ENCODE measurements at places on chromosomes 12 and 14.
A peak's percentile ranks its signal among the peaks of the same experiment; 100 is the strongest.

GRCh38 chr12:123115409-123116121 is 35.3 kb downstream of the PITPNM2 start:
- no peak for DNase-seq

GRCh38 chr12:107442326-107442987 is 243.1 kb upstream of the PWP1 start:
- DNase-seq: no peak

GRCh38 chr12:126811391-126811790 is 1455.6 kb upstream of the TMEM132C start:
- DNase-seq: no peak

- DNase-seq: no peak
These were observed 368.2 kb downstream of the BTG1 start for GRCh38 chr12:91777268-91777992.

DNA sequence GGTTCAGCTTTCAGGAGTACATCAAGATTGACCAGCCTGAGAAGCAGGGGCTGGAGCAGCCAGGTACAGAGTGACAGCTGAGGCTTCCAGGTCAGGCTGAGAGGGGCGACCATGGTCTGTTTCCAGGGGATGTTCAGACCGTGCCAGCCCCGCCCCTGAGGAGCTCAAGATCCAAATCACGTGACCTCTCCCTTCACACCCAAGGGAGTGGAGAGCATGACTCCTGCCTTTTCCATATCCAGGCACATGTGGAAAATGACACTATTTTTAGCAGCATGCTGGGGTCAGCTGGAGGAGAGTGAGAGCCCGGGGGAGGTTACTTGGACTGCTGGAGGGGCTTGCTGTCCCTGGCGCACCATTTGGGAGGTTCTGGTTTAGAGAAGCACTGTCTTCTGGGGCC is 92.7 kb downstream of the B4GALNT3 start:
- DNase-seq: no peak

DNA sequence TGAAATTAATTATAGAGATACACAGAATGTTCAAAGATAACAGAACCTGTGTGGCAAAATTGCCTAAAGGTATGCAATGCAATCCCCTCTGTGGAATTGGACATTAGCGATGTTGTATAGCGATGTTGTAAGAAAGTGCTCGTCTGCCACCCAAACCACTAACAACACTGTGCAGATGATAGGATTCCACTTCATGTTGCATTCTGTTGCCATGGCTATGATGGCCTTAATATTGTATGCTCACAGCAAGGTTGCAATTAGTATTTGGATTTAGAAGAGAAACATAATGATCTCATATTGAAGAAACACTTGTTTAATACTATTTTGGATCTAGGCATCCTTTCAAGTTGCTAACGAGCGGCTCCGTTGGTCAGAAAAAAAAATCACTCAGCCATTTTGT is 260.3 kb downstream of the BCAT1 start:
- no peak for DNase-seq

- DNase-seq: no peak
These were observed at the start of gene FOXN4 for GRCh38 chr12:109308534-109309380. FOXN4 (minus strand) TSS chr12:109309284; CDS start chr12:109308321, 963 bp downstream.

- DNase-seq: no peak
These were observed 176.8 kb downstream of the PHLDA1 start for GRCh38 chr12:75854681-75855309.

GRCh38 chr14:75370416-75371205 is 57.2 kb upstream of the JDP2 start:
- no peak for DNase-seq

DNA sequence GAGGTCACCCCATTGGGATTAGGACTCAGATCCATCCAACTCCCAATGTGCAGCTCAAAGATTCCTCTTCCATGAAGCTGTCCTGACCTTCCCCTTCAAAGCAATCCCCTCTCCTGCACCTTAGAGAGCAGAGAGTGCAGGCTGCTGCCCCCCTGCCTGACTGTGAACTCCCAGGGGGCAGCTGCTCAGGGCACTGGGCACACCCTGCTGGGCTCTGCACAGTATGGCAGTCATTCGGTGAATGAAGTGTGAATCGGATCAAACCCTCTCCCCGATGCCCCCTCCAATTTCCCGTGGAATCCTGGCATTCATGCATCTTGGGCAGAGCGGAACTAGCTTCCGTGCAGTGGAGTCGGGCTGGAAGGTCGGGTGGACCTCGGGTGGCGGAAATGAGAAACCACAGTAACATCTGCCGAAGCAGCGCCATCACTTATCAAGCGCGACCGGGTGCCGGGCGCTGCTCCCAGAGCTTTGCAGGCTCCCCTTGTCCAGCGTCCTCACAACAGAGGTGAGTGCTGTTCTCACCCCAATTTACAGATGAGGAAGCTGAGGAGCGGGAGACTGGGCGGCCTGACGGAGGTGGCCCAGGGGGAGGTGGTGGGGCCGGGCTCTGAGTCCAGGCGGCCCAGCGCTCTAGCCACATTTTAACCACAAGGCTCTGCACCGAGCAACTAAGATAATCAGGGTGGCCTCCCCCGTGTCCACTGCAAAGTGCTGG is 14.7 kb downstream of the GALNT9 start:
- no peak for DNase-seq

DNA sequence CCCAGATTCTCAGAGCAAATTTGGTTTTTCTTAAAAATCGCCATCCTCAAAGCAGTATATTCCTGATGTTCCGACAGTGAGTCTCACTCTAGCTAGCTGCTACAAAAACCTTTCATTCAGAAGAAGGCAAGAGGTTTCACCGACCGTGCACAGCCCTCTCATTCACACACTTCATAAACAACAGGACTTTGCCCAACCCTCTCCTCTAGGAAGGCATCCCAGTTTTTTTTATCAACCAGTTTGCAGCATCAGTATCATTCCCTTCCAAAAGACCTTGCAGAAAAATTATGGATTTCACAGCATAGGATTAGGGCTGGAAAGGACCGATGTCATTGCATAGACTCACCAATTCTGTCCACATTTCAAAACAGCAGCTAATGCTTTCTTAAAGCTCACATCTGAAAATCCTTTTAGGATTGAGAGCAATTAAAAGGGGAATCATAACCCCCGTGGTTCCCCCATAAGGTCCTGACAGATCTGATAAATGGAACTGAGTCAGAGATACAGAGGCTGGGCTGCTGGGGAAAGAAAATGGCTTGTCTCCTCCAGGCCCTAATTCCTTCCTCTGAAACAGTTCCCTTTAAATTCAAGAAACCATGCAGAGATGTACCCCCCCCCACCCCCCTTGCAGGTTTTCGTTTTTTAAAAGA is 597 bp downstream of the SVOP start:
- no peak for DNase-seq

- no peak for DNase-seq
These were observed 2.9 kb downstream of the NEK9 start for GRCh38 chr14:75123991-75124390.

- no peak for DNase-seq
These were observed 250.5 kb downstream of the DPF3 start for GRCh38 chr14:72643317-72643801.

GRCh38 chr12:129538137-129538536 is 365.7 kb downstream of the TMEM132D start:
- DNase-seq: no peak

DNA sequence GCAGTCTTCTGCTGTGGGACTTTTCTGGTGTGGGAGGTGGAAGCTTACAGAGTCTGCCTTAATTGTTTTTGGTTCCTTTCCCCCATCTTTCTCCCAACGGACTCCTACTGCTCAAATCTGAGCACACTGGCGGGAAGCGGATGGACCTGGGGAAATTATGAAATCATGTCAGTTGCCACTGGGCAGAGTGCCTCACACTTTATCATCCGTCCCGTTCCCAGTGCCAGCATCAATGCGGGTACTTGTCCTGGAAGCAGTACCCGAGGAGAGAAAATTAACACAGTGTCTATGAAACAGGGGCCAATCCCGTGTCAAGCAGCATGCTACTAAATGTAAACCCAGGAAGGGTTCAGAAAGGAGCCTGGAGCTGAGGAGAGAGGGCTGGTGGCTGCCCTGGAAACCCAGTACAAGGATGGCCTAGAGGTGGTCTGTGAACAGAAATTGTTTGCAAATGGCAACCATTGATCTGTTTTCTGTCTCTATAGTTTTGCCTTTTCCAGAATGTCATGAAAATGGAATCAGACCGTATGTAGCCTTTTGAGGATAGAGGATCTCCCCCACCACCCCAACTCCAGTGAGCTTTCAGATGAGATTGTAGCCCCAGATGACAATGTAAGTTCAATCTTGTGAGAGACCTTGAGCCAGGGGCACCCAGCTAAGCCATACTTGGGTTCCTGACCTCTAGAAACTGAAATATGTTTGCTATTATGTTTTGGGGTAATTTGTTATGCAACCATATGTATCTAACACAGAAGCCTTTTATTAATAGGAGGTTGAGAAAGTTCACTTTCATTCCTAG is 908 bp upstream of the CDKL1 start:
- DNase-seq: peak; percentile 56

DNA sequence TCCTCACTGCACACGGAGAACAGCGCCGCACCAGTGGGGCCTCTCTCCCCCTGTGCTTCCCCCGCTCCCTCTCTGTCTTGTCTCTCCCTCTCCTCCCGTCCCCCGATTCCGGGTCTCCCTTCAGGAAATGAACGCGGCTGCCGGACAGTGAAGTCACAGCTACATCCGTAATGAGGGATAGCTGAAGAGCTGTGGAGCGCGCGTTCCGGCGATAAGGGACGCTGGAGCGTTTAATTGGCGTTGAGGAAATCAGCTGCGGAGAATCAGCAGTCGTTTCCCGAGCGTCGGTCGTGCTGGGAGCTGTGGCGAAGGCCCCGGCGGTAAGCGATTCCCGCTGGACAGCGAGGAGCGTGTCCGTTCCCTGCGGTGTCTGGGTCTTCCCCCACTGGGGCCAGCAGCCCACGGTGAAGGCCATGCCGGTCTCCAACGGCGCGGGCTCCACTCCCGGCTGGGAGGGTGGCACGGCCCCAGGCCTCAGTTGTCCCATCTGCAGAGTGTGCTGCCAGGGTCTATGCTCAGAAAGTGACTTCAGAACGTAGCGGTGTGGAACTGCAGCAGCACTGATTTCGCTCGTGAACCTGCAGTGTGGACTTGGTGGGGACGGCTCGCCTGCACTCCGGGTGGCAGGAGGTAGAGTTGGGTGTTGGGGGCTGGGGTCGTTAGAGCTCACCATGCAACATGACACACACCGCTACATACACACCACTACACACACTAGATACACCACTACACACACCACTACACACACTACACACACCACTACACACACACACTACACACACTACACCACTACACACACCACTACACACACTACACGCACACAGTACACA is 10.9 kb downstream of the NOC4L start:
- no peak for DNase-seq

GRCh38 chr12:117417004-117417403 is 55.6 kb upstream of the NOS1 start:
- no peak for DNase-seq

- no peak for DNase-seq
These were observed 60.3 kb downstream of the TESC start for GRCh38 chr12:117038919-117039318.

All from right forelimb (tissue), 1 donor.